Fibroblast of skin of right biceps (primary cell): ENCODE measurements at places on chromosomes 3 and 15.

DNA sequence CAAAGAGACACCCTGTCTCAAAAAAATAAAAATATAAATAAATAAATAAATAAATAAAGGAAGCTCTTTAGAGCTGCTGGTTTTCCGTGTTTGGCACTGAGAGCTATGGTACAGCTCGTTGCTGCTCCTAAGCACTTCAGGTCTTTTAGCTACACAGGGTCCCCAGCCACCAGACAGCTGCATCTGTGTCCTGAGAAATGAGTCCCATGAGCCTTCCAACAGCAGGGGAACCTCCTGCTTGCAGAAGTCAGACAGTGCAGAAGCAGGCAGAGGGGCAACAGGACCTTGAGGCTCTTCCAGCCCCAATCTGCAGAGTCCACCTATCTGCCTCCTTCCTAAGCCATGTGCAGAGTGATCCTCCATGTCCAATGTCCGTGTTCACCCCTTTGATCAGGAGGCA is 159.0 kb downstream of the SV2B start:
- no peak for DNase-seq

GRCh38 chr3:154081305-154081704 is 39.9 kb upstream of the ARHGEF26 start:
- no peak for DNase-seq

GRCh38 chr3:162007722-162008121 is 511.1 kb downstream of the OTOL1 start:
- DNase-seq: peak; percentile 39

- no peak for DNase-seq
Measured at GRCh38 chr15:22945071-22945470, 35.1 kb downstream of the CYFIP1 start.

- DNase-seq: peak; percentile 84
Measured at GRCh38 chr15:48975472-48976419, 12.0 kb upstream of the SHC4 start.

- DNase-seq: peak; percentile 65
Measured at GRCh38 chr3:98680723-98681122, 82.4 kb upstream of the ST3GAL6 start.
